ENCODE measurements at places on chromosomes 7 and 10.

DNA sequence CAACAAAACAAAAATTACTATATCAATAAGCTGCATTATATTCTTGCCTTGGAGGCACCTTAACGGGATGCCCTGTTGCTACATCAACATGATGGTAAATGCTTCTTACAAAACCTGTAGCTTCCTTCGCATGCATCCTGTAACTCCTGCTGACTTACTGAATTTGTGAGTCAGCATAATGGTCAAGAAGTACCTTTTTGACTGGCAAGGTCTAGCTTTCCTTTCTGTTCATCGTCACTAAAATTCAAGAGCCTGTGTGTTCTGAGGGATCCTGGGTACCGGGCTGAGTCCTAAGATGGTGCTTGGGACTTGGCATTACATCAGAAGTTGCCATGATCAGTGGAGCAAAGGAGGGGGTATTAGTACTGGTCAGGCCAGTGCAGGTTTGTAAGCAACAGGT lies 4.9 kb downstream of the PFKFB3 start:
- DNase-seq: peak; percentile 59

DNA sequence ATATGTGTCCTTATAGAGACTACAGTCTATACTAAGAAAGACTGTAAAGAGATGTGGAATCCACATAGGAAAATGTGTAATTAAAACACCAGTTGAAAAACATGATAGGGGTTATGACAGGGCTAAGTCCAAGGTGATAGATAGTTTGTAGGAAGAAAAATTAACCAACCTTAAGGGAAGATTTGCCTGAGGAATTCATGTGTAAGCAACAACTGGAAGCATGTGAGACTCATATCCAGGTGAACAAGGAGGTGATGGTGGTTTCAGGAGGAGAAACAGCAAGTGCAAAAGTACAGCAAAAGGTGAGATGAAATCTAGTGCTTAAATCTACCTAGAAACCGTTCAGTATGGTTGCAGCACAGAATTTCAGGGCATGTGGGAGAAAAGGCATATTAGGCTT lies 216.7 kb upstream of the ETV1 start:
- no peak for DNase-seq

- DNase-seq: no peak
These were observed 2.8 kb downstream of the PDGFA start for GRCh38 chr7:516606-517456.

- no peak for DNase-seq
These were observed 11.5 kb downstream of the ARL3 start for GRCh38 chr10:102702742-102703141.

DNA sequence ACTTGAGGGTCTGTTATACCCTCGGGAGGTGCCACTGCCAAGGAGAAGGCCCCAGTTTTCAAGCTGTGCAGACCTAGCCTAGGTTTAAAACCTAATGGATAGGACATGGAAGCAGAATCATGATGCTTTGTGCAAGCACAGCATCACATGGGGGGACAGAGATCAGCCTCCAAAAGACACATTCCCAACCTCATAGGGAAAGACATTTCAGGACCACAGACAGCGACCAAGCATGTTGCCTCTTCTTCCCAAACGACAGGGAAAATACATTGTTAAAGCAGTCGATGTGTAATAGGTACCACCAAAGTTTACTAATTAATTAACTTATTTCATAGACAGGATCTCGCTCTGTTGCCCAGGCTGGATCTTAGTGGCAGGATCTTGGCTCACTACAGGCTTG lies 573.9 kb downstream of the TCERG1L start:
- DNase-seq: no peak
